ENCODE measurements at places on chromosomes 6 and 20.

GRCh38 chr20:60210779-60211617 lies 252.8 kb downstream of the CDH26 start:
- DNase-seq = peak; percentile 72

GRCh38 chr6:155604991-155605390 lies 149.4 kb upstream of the NOX3 start:
- no peak for DNase-seq

GRCh38 chr6:33018904-33019303 lies 9.5 kb upstream of the HLA-DOA start:
- DNase-seq = peak; percentile 72

DNA sequence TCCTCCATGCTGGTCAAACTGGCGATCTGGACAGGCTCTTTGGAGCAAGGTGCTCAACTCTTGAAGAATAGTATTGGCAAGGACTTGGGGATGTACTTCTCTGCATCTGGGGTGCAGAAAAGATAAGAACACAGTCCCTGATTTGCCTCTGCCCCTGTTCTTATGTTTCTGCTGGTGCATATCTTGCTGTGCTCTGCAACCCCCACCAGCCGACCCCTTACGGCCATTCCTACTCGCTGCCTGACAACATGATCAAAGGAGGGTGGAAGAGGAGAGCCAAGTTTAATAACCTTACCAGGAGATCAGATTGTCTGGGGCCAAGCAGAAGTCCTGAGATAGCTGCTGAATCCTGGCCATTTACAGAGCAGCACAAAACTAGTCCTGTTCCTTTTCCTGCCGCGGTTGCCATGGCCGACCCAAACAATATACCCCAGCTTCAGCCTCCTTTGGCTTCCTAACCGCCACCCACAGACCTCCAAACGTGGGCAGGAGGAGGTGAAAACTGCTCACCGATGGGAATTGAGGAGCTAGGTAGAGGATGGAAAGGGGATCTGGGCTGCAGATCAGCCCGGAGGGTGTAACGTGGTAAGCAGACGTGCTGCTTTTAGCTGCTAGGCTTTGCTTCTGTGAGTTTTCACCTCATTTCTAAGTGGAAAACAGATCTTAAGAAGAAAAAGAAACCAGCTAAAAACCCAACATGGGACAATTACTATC lies 60.9 kb downstream of the ATXN1 start:
- peak; percentile 22 for DNase-seq

DNA sequence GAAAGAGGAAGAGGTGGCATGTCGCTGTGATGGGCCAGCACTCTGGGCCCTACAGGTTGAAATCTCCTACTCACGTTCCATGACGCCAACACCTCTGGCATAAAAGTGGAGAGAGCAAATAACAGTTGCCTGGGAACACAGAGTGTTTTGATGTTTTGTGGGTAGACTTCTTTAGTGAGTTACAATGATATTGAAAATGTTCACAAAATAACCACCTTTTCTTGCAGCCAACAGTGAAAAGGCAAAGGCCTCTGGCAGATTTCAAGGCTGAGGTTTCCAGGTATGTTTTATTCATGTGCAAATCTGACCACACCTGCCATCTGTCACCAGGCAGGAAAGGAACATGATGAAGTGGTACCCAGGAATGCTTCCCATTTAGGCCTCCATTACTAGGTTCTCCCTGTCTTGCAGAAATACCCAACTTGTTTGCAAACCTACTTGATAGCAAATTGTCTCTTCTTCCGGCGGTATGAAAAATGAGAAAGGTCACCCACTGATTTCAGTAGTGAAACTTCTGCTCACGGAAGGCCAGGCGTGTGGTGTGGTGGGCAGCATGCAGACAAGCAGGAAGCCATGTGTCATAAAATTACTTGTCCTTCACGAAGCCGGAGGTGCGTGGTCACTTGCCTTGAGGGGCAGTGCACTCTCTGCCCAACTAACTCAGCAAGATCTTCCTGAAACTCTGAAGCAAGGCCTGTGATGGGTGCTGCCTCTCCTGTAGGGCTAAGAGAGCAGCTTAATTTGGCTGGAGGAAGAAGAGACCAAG lies 299.1 kb upstream of the PRDM1 start:
- DNase-seq = no peak

- no peak for DNase-seq
Observed at GRCh38 chr6:125828476-125829039, 37.8 kb downstream of the NCOA7 start.

DNA sequence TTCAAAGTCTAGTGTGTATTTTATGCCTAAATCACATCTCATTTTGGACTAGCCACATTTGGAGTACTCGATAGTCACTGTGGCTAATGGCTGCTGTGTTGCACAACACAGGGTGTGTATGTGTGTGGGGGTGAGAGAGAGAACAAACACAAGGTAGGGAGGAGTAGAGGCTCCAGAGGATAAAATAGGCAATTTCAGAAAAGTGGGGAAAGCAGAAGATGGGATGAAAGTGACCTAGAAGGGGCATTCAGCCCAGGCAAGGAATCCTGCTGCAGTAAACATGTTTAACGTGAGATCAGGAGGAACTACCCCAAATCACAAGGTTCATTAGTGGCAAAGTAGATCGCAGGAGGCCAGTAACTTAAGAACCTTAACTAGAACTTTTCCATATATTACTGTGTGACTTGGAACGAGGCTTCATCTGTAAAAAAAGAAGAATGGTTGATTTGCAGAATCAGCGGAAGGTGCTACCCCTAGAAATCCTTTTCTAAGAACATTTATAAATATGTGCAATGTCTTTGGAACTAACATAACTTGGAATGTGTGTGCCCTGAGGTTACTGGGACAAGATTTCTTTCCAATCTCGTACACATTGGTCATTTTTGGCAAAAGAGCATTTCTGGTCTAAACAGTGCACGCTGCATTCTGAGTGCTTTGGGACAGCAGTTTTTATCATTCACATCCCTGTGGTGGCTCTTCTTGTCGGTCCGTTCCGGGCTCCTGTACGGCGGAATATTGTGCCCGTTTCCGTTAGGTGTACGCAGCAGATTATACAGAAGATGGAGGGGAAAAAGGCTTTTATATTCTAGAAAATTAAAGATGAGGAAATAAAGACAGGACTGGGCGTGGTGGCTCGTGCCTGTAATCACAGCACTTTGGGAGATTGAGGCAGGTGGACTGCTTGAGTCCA lies 2.6 kb downstream of the DUSP22 start:
- no peak for DNase-seq

DNA sequence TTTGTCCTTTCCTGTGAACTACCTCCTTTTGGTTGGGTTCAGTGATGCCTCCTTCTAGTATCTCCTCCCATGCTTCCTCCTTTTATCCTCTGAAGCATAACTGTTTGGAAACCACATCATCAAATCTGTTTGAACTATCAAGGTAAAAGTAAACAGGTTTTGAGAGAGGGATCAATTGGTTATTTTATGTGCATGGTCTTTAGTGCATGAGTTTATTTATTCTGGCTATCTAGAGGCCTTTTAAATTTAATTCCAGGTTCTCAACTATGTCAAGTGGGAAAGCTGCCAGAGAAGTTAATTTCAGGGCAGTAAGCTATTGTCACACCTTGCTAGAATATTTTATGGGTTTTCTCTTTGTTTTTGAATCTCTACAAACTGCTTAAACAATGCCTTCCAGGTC lies 54.1 kb downstream of the WASF1 start:
- DNase-seq = no peak

DNA sequence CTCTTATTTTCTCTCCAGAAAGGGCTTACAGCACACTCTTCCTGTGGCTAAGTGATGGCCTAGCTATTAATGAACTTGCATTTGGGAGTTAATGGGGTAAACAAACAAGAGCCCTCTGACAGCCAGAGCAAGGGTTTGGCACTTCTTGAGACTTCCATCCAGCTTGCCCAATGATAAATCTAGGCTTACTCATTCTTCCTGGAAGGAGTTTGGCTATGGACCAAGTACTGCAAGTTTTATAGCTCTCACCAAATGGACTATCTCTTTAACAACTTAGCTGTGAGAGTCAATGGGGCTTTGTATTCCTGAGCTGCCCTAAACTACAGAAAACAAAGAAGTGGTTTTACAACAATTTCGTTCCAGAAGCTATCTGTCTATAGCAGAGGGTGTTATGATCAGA lies 16.7 kb upstream of the PI3 start:
- DNase-seq = peak; percentile 96

DNA sequence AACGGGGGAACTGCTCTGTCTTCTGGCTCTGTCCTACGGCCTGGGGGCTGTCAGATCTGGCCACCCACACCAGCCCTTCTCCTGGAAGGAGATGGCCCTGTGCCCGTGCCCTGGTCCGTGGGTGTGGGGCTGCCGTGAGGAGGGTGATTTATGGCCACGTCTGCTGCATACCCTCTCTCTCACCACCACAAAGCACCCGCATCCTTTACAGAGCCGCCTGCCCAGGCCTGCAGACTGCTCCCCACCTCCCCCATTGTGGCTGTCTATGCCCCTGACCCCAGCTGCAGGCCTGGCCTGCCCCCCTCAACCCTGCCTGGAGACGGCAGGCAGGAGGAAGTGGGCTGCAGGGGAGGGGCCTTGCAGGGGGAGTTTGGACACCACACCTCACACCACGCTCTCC lies 72.7 kb upstream of the GATA5 start:
- no peak for DNase-seq

DNA sequence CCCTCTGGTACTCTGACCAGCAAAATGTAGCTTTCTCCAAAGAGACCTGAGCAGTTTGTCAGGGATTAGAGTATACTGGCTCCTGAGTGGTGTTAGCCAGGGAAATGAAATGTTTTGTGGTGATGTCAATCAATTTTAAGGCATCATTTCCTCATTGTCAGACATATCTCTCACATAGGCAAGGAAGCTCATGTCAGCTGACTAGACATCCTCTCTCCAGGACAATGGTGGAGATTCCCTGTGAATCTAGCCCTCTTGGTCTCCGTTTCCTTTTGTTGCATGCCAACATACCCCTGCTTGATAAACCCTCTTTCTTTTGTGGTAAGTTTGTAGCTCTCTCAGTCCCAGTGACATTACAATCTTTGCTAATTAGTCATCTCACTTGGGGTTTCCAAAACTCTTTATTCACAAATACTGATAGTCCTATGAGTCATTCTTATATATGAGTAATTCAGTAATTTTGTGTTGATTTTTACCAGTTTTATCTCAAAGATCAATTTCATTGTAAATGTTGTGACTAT lies 135.6 kb upstream of the PTPRK start:
- DNase-seq = peak; percentile 85

DNA sequence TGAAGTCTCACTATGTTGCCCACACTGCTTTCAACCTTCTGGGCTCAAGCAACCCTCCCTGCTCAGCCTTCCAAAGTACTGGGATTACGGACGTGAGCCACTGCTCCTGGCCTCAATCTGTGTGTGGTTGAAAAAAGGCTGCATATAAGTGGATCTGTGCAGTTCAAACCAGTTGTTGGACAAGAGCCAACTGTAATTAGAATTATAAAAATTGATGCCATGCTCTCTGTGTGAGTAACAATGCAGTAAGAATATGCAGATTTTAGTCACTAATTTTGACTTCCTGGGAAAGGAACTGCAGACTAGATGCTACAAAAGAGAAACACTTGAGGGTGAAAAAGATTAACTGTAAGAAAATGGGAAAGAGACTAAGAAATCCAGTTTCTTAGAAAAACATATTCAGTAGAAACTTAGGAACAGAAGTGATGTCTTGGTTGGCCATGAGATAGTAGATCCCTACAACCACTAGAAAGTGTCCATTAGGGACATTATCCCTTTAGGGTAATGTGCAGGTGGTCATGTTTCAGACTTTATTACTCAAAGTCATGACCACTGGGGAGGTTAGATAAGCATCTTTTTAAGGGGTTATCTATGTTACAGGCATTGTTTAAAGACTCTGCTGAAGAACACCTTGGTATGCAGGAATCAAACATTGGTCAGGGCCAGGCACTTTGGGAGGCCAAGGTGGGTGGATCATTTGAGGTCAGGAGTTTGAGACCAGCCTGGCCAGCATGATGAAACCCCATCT lies 26.3 kb downstream of the ITCH start:
- no peak for DNase-seq

GRCh38 chr6:53119349-53119748 lies 29.3 kb downstream of the GCM1 start:
- no peak for DNase-seq

DNA sequence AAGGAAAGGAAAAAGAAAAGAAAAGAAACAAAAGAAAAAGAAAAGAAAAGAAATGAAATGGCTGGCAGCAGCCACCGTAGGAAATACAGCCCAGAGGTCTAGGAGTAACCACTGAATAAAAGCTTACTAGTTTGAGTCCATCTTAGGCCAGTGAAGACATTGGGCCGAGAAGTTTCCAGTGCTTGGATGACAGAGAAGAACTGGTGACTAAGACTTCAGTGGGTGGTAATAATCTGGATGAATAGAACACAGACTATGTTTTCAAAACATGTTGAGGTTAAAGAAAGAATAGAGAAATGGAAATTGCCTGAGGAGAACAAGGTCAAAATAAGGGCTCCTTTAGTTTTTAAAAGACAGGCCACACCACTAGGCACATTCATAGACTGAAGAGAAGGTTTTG lies 198.8 kb downstream of the ATXN1 start:
- DNase-seq = peak; percentile 21

DNA sequence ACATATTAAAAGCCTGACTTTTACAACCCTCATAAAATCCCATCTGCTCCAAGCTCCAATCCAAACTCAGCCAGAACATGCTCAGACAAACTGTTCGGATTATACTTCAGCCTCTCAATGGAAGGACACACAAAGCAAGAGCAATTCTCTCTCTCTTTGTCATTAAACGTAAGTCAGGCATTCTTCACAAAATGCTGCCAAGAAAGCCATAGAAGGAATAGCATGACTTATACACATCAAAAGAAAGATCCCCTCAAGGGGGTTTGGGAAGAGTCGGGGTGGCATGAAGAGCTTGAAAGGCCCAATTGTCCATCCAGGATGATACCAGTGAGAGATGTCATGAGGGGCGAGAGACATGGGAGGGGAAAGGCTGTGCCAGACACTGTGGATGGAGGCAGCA lies 268.9 kb downstream of the PREX1 start:
- no peak for DNase-seq

DNA sequence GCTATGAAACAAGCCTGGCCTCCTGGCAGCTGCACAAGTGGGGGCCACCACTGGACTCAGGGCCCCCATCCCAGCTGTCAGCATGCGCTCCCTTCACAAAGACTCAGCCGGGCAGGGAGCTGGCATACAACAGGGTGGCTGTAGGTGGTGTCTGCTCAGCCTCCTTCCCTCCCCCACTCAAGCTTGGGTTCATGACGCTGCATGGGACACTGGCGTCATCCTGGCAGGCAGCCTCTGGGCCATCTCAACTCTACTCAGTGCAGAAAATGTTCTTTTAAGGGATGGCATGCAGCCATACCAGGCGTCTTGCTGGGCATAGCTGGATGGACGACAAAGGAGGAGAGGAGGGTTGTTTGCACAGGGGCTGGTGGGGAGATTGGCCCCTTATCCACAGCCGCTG lies 30.5 kb downstream of the SAYSD1 start:
- no peak for DNase-seq
